Activated CD4-positive, CD25-positive, alpha-beta regulatory T cell (primary cell): ENCODE measurements at places on chromosomes 4 and X.

GRCh38 chr4:164904336-164904735 lies 27.4 kb downstream of the APELA start:
- no peak for DNase-seq

GRCh38 chr4:48816971-48817370 lies 13.9 kb upstream of the OCIAD1 start:
- DNase-seq, result no peak

GRCh38 chr4:8113611-8114377 lies 44.8 kb downstream of the ABLIM2 start:
- no peak for DNase-seq

DNA sequence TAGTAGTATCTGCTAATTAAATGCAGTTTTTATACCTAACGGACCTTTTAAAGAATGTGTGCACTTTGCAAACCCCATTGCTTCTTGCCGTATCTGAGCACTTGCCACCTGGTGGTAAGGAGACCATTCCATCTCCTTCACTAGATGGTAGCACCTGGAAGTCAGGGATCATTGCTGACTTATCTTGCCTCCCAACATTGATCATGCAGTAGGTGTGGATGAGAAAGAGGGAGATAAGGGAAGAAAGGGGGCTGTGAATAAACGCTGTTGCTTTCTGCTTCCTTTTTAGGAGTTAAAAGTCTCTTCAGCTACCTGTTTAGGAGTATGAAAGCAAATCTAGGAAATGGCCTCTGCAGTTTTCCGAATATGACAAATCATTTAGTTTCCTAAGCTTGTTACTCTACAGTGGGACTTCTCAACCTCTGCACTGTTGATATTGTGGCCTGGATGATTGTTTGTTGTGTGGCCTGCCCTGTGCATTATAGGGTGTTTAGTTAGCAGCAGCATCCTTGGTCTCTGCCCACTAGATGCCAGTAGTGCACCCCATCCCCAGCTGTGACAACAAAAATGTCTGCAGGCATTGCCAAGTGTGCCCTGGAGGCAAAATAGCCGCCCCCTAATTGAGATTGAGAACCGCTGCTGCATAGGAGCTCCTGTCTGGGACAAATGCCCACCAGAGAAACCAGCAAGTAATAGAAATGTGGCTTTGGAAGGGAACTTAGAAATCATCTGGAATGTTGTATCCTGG lies 38.8 kb downstream of the GAB1 start:
- DNase-seq, result no peak

DNA sequence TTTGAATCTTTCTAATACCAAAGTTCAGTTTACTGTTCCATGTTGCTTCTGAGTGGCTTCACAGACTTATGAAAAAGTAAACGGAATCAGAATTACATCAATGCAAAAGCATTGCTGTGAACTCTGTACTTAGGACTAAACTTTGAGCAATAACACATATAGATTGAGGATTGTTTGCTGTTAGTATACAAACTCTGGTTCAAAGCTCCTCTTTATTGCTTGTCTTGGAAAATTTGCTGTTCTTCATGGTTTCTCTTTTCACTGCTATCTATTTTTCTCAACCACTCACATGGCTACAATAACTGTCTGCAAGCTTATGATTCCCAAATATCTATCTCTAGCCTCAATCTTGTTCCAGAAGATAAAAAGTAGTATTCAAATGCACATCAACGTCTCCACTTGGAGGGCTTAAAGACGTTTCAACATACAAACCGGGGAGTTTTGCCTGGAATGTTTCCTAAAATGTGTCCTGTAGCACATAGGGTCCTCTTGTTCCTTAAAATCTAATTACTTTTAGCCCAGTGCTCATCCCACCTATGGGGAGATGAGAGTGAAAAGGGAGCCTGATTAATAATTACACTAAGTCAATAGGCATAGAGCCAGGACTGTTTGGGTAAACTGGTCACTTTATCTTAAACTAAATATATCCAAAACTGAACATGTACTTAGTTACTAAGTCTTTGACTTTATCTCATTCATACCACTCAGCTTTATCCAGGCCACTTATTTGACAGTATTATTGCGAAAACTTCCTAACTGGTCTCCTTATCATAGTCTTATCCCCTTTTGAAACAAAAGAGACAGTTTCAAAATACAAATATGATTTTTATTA lies 3.6 kb upstream of the AFP start:
- DNase-seq, result no peak

GRCh38 chrX:14946606-14947155 lies 73.5 kb downstream of the MOSPD2 start:
- DNase-seq, result no peak

- no peak for DNase-seq
Measured at GRCh38 chr4:105162123-105162796, 15.6 kb downstream of the TET2 start.

DNA sequence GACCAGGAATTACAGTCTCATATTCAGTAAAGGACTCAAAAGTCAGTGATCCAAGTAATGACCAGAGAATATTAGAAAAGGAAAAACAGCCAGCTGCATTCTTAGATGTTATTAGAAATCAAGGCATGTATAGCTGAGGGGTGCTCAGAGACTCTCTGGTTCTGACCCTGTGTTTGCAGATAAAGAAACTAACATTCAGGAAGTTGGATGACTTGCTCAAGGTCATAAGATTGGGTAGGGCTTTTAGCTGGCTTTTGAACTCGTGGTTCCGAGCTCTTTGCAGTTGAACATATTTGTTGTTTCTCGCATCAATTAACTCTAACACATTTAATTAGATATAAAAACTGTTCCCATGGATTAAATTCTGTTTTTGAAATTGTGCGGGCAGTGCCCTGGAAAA lies 62.5 kb upstream of the ENPP6 start:
- no peak for DNase-seq

GRCh38 chrX:145817331-145818185 lies at the start of gene SLITRK2:
Gene SLITRK2, plus strand, starts transcription at chrX:145817829. Its CDS starts 4,597 bp downstream, at chrX:145822426.
- DNase-seq, result no peak

DNA sequence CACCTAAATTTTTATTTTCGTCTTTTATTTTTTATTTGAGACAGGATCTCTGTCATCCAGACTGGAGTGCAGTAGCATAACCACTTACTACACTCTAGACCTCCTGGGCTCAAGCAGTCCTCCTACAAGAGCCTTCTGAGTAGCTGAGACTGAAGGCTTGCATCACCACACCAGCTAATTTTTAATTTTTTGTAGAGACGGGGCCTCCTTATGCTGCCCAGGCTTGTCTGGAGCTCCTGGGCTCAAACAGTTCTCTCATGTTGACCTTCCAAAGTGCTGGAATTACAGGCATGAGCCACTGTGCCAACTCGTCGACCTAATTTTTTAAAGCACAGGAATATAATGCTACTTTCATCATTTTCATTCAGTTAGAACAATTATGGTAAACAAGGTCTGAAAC lies 405.4 kb downstream of the AR start:
- DNase-seq, result no peak
